ENCODE measurements at places on chromosomes 7 and 10.

DNA sequence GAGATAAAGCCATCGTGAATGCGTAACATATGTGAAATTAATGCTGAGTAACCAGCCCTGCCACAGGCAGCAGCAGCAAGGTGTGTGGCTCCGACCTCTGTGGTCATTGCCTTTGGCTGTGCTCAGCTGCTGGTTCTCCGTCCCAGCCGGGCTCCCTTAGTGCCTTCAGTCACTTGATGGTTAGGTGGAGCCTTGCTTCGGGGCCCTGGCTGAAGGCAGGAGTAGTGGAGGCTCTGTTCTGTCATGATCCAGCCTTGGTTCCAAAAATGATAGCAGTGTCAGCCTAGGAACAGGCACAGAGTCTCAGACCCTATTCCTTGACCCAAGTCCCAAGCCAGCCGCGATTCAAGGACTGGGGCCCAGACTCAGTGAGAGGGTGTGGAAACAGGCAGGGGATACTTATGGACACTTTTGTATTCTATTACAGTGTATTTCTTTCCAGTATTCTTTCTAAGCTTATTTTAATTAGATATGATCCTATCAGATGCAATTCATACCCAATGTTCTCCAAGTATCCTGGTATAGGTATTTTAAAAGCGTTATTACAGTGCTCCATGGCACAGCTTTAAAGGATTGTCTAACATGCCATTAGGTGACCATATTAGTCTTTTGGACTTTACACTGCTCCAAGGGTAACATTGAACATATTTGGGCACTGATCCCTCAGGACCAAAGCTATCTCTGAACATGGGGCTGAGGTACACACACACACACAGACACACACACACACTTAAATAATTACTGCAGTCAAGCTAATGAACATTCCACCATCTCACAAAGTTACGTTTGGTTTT lies 9.0 kb downstream of the SCART1 start:
- DNase-seq, result no peak

DNA sequence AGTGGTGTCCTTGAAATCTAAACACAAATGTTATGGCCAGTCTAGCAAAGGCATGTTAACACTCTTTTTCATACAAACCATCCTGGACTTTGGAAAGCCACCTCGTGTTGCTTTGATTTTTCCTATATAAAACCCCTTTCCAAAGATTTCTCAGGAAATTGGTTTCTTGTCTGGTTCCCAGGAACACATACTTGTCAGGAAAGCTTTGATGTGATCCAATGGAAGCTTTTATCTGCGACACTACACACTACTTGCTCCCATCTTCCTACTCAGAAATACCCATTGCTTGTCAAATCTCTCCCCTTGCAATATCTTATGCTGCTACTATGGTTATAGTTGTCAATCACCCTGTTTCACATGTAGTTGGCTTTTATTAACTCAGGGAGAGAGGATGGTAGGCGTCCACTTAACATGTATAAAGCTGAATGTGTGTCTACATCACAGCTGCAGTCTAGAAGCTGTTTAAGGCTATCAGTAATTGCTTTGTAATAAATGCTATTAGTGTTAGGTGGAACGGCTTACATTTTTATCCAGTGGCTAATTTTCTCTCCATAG lies 189.6 kb downstream of the GPAM start:
- DNase-seq, result no peak

DNA sequence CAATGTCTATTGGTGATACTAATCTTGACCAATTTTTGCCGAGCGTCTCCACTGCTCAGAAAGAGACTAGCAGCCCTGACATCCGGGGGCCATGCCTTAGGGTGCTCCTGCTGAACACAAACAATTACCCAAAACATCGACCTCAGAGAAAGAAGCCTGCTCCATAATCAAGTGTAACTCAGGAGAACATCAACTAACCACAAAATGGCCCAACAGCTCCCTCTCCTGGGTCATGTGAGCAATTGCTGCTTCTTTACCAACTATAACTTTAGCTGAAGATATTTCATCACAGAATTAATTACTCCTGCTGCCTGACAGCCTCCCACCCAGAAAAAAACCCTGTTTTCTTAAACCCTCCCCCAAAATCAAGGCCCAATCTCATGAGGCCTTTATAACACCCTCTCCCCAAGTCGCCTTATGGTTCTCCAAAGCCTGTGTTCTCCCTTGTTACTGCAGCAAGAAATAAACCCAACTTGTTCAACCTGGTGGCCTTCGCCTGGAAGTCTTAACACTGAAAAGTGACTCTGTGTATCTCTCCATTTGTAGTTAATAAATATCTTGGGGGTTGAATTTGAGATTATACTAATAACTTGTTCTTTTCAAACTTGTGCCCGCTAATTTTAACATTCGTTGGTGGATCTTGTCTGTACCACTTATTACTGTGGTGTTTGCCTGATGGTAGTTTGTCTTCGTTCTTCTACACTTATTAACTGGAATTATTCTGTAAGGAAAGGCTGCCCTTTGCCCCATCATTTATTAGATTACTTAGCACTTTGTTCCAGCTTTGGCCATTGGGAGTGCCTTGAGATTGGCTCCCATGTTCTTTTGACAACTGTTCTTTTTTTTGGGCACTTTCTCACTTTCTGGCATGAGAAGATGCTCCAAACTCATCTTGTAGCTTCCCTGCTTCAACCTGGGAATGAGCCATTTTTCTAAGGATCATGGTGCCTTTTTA lies 21.2 kb upstream of the RAMP3 start:
- peak; percentile 37 for DNase-seq

DNA sequence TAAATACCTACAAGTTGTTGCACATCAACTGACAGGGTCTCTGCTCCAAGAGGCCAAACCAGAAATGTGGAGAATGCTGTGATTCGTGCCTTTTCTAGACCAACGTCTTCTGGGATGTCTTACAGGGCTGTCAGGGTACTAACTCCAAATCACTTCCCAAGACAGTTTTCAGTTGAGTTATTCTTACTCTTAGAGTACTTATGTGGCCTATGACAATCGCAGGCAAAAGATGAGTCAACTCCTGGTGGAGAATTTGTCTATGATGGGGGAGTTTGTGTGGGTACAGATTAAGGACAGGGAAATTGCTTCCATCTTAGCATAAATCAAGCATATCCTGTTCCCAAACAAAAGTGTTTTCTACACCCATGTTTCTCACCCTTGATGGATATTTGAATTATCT lies 734.8 kb downstream of the TNS3 start:
- no peak for DNase-seq
